ENCODE measurements at places on chromosomes 2 and 18. TPM values are rescaled to one million over a fixed set of nuclear protein-coding genes. Genes with fewer than 3 reads are reported as not detected.

DNA sequence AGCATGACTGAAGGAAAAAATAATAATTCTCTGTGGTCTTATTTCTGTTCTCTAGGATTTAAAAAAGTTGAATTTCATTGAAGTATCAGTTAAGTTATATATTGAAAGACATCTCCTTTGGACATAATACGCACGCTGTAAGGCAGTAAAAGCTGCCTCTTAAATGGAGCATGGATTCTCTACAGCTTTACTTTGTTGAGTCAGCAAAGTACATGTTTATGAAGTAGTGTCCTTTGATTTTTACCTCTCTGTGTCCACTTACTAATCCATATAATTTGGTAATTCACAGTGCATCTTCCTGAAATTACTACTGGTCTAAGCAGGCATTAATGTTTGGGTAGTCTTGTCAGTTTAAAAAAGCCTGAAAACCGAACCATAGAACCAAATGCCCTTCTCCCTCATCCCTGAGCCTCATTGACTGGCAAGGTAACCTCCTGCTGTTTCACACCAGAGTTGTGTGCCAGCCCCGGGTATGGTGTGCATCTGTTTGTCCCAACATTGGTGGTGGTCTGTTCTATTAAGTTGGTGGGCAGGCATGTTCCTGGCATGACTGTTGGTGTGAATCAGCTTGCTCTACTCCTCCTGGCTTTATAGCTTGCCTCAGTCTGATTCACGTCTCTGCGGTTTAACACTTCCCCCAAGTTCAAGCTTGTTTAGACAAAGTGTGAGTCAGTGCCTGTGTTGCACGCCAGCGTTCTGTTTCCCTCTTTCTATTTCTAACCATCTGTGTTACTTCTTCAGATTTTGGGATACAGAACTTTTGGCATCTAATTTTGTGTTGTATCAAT, 71.0 kb upstream of the ITM2C start:
- DNase-seq, result peak; percentile 70

C2orf66 gene
- total RNA-seq, result not detected

- no peak for DNase-seq
These were observed 98.9 kb downstream of the CSRNP3 start for GRCh38 chr2:165568361-165568760.

GRCh38 chr2:203732092-203732952, 25.9 kb downstream of the CD28 start:
- no peak for DNase-seq

DNA sequence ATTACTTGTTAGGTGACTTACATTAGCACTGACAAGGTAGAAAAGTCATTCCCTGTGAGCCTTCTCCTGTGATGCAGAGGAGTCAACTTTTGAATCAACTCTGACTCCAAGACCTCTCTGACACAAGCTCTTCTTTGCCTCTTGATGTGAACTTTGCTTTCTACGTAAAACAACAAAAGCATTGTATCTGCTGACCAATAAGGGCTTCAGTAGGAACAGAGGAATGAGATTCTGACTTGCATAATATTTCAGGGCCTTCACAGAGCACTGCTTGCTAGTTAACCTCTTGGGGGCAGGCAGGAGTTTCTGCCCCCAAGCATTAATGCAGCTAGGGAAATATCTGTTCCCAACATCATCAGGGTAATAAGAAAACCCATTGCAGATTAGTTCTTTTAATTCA, 791.5 kb downstream of the BCL11A start:
- DNase-seq, result no peak

- DNase-seq, result no peak
These were observed 497.9 kb downstream of the EPHA4 start for GRCh38 chr2:221074238-221074637.

DNA sequence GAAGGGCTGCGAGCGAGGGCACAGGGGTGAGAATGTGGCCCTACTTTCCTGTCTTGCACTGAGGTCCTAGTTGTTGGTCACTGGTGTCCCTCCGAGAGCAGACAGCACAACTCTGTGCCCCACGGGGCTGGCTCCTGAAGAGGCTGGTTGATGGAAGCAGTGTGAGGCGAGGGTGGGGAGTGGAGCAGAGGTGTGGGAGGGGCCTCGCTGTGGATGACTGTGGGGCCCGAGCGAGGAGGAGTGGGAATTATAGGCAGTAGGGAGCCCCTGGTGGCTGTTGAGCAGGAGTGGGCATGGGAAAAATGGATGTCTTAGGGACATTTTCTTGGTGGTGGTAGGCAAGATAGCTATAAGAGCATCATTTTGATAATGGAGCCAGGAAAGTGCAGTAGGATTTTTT, 660.5 kb upstream of the HS6ST1 start:
- DNase-seq, result no peak

DNA sequence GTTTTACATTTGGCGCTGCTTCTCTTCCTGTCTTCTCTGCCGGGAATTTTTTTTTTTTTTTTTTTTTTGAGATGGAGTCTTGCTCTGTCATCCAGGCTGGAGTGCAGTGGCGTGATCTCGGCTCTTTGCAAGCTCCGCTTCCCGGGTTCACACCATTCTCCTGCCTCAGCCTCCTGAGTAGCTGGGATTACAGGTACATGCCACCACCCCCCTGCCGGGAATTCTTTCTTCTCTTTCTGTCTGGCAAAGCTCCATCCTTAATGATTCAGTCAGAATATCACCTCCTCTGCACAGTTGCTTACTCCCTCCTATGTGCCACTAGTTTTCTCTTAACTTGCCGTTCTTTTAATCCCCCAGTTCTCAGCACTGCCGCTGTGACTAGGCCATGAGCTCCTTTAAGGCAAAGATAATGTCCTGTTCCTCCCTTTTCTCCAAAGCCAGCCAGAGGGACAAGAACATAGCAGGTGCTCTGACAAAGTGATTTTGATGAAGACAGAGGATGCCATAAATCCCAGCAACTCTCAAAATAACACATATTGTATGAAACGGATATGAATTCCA, 112.1 kb upstream of the LRATD1 start:
- DNase-seq, result no peak

- no peak for DNase-seq
These were observed 4.5 kb downstream of the NDUFV2 start for GRCh38 chr18:9106800-9107584.

DNA sequence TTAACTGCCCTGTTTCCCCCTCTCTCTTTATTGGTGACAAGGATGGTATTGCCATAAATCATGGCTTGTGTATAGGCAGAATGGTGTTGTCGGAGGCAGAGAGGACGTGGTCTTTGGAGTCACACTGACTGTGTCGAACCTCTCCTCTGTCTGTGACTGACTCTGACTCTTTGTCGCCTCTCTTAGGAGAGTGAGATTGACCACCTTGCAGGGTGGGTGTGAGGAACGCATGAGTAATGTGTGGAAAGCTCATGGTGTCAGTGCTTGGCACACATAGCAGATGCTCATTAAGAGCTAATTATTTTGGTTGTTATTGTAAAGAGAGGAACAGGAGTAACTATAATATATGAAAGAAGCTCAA, 145.6 kb downstream of the TTC27 start:
- no peak for DNase-seq

DNA sequence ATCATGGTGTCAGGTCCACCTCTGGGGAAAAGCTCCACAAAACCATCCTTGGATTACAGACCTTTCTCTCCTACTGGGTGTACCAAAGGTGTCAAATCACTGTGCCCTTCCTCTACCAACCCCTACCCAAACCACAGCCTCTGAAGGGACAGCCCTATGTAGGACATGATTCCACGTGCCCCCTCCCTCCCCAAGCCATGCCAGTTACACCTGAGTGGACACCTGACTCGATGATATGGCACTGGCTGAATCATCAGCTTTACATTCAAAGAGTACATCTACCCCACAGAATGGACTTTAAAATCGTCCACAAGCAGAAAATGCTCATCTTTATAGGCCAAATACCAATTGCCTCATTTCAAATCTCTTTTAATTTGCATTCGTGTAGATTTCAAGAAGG, 26.0 kb downstream of the TRABD2A start:
- no peak for DNase-seq

DNA sequence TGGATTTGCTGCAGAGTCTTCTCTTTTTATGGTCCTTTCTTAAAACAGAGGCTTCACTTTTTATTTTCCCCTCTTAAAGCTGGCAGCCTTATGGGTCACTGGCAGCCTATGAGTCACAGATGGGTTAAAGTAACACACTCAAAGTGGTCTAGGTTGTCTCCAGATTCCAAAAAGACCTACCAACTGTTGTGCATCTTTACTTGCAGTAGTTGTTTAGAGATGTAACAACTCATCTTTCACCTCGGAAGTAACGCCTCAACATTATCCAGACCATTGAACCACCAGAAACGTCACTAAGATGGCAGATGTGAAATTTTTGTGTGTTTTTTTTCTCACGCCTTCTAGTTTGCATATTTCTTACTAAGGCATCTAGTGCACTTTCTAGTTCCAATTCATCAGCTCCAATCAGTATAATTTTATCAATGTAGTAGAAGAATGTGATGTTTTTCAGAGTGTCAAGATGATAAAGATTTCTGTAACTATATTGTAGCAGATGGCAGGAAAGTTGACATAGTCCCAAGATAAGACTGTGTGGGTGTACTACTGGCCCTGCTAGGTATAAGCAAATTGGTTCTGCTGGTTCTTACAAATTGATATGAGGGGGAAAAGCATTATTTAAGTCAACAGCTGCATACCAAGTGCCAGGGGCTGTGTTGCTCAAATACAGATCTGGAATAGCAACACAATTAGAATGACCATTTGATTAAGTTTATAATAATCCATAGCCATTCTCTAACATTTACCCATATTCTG, 9.6 kb upstream of the SEC11C start:
- no peak for DNase-seq

DNA sequence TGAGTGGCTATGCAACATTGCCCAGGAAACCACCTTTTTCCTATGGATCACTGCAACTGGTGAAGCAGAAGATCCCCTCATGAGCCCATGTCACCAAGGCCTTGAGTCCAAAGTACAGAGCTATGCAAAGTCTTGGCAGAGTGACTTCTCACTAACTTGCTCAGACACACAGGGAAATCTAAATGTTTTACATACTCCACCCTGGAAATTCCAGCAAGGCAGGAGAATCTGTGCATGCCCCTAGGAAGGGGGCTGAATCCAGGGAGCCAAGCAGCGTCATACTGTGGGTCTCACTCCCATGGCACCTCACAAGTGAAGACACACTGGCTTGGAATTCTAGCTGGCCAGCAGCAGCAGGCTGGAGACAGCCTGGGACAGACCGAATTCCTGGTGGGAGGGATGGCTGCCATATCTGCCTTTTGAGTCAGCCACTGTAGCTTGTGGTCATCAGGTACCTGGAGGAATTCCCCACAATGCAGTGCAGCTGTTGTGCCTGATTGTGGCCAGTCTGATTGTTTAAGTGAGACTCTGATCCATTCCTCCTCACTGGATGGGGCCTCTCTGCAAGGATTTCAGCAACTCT, 1817.4 kb downstream of the SUCLG1 start:
- DNase-seq, result no peak

AGXT gene
- total RNA-seq, result not detected

DNA sequence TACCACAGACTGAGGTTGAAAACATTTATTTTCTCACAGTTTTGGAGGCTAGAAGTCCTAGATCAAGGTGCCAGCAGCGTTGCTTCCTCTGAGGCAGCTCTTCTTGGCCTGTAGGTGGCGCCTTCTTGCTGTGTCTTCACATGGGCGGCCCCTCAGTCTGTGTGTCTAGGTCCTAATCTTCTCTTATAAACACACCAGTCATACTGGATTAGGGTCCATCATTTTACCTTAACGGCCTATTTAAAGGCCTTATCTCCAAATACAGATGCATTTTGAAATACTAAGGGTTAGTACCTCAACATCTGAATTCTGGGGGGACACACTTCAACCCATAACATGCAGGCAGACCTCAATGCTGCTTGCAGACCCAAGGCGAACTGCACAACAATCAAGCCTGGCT, 4.4 kb upstream of the RMC1 start:
- peak; percentile 64 for DNase-seq

DNA sequence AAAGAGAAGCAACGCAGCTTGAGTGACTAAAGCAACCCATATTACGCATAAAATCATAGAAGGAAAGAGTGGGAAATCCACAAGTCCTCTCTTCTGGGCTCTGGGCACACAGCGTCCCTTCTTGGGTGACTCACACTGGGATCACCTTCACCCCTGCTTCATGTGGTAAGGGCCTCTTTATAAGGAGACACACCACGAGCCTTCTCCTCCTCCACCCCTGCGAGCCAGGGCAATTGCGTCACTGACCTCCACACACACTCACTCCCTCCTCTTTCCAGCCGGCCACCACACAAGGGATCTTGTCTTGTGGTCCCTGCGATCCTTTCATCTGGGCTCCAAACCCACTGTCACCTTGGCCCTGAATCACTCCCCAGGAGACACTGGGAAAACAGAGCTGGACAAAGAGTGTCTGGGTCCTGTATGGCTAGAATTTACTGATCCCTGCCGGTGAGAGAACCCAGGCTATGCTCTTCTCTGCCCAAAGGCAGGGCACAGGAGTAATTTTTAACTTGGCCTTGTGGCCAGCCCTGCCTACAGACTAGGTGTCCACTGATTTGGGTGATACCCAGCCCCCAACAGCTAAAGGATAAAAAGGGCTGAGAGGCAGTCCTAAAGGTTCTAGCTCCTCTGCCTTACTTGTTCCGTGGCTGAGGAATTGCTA, 35.3 kb downstream of the NHEJ1 start:
- no peak for DNase-seq

CYTIP gene
- 290 TPM for total RNA-seq

GRCh38 chr2:210195101-210195852, 24.1 kb upstream of the KANSL1L start:
- peak; percentile 34 for DNase-seq

GRCh38 chr2:85826990-85827878, 61.6 kb downstream of the ST3GAL5 start:
- peak; percentile 67 for DNase-seq

- DNase-seq, result no peak
These were observed 10.2 kb downstream of the ADRA2B start for GRCh38 chr2:96105994-96106715.

CCDC74A gene
- total RNA-seq, result 0.38 TPM

GNAL gene
- total RNA-seq, result 0.62 TPM

SEPTIN10 gene
- total RNA-seq, result 5.9 TPM
